GM12892 (cell line): ENCODE measurements at places on chromosomes 11 and 22.

GRCh38 chr11:21933095-21933494 is 259.8 kb upstream of the ANO5 start:
- no peak for DNase-seq

DNA sequence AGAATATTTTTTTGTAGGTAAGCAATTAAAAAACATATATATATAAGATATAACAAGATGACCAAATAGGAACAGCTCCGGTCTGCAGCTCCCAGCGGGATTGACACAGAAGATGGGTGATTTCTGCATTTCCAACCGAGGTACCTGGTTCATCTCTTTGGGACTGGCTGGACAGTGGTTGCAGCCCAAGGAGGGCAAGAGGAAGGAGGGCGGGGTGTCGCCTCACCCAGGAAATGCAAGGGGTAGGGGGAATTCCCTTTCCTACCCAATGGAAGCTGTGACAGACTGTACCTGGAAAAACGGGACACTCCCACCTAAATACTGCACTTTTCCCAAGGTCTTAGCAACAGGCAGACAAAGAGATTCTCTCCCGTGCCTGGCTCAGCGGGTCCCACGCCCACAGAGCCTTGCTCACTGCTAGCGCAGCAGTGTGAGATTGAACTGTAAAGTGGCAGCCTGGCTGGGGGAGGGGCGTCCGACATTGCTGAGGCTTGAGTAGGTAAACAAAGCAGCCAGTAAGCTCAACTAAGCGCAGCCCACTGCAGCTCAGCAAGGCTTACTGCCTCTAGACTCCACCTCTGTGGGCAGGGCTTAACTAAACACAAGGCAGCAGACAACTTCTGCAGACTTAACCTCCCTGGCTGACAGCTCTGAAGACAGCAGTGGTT is 163.8 kb downstream of the CWF19L2 start:
- DNase-seq, result no peak

DNA sequence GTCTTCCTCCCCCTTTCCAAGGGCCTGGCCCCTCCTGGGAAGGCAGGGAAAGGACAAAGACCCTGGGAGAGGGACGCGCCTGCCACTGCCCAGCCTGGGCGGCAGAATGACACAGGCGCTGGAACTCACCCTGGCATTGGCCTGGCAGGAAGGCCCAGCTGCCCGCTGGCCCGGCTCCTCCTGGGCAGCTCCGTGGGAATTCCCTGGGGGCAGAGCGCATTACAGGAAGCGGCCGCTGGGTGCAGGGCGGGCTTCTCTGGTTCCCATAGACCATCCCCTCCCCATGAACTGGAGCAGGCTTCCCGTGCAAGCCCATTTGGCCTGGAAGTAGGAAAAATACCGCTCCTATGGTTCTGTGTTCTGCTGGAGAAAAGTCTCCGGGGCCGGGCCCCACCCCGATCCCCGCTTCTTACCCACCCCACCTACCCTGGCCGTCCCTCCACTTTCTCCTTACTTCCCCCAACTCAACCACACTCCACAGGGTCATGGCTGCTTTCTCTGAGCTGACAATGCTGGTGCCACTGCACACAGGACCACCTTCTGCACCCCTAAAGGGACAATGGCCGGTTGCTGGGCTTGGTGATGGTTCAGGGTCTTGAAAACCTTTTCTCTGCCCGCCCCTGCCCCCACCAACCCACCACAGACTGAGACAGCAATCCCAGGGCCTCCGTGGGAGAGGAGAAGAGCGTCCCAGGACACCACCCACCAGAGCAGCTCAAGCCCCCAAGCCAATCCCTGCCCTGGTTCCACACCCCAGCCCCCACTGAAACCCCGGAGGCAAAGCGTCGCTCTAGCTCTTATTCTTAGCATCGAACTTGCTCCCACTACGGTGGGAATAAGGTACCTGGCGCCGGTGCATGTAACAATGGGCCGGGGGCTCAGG is 58.9 kb downstream of the LINC01488 start:
- no peak for DNase-seq

DNA sequence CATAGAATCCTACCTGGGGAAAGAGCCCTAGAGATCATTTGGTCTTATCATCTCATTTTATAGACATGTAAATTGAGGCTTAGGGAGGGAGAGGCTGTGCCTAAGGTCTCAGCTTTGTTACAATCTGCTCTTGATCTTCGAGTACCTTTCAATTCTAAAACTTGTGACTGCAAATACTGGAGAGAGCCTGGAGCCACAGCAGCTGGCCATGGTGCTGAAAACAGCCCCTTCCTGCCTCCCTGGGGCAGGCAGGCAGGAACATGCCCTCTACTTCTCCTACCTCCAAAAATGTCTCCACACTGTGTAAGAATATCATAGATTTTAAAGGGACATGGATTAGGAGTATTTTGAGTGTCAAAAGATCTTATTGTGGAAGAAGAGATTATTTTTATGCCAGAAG is 52.2 kb downstream of the C22orf42 start:
- no peak for DNase-seq

GRCh38 chr22:31223786-31224191 is 11.7 kb downstream of the LIMK2 start:
- no peak for DNase-seq

DNA sequence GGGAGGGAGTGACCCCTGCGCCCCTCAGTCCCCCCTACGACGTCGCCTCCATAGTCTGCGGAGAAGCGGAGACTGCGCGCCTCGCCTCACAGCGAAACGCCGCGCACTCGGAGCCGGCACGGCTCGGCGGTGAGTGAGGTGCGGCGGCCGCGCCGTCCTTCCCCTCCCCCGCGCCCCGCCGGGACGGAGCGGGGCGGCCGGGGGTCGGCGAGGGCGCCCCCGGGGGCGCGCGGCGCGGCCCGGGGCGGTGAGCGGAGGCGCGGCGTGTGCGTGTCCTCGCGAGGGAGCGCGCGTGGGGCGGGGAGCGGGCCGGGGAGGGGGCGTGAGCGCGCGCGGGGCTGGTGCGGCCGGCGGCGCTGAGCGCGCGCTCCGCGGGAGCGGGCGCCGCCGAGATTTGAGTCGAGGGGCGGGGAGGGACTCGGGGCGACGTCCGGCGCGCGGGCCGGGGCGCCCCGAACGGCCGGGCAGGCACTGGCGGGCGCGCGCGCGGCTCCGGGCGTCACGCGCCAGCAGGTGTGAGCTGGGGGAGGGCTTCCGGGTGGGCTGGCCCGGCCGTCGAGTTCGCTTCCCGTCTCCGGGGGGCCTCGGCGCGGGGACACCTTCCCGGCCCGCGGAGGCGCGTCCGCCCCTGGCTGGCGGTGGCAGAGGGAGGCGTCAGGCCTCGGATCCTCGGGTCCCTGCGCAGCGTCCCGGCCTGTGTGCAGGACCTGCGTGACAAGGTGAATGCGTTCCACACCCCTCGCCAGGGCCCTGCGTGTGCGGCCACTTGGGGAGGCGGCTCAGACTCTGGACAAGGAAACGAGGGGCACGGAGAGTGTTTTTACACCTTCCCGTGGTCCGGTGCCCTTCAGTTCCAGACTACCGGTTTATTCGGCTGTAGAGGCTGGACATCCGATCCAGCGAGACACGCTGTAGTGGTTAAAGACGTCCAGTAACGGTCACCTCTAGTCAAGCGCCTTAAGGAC is 50.4 kb downstream of the FAM83F start:
- peak; percentile 71 for DNase-seq

DNA sequence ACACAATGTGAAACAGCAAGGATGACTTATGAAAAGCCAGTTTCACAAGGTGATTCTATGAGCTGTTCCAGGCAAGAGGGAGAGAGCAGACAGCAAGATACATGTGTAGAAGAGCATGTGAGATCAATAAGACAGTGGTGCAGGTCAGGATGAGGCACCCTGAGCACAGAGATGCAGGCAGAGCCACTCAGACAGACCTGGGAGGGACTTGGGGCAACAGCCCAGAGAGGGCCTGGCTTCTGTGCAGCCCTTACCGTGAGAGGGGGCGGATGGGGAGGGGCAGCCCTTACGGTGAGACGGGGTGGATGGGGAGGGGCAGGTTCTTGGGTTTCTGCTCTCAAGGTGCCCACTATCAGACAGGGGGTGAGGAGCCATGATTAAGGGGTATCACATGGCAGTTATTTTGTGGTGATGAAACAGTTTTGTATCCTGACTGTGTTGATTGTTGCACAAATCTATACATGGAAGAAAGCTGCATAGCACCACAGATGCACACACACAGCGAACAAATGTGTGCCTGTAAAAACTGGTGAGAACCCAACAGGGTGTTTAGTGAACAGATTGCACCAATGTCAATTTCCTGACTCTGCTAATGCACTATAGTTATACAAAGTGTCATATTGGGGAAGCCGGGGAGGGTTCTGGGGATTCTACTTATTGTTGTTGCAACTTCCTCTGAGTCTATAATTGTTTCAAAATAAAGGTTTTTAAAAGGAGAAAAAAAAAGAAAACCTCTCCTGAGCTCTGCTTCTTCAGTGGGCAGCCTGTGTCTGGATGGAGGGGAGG is 5.2 kb upstream of the C22orf42 start:
- no peak for DNase-seq
